ENCODE measurements at places on chromosomes 12 and 14.
A peak's percentile ranks its signal among the peaks of the same experiment; 100 is the strongest.

DNA sequence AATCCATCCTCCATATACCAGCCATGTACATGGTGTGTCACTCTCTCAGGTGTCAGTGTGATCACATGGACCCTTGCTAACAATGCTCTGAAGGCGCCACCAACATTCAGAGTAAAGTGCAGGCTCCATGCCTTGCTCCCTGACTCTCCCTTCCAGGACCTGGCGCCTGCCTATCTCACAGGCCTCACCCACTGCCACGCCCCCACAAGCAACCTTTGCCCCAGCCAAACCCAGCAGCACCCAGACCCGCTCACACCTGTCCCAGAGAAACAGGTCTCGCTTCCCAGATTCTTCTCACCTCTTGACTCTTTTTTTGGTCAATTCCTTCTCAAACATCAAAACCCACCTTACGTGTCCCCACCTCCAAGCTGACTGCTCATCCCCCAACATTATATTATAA lies 52.3 kb downstream of the KCNK10 start:
- no peak for DNase-seq

DNA sequence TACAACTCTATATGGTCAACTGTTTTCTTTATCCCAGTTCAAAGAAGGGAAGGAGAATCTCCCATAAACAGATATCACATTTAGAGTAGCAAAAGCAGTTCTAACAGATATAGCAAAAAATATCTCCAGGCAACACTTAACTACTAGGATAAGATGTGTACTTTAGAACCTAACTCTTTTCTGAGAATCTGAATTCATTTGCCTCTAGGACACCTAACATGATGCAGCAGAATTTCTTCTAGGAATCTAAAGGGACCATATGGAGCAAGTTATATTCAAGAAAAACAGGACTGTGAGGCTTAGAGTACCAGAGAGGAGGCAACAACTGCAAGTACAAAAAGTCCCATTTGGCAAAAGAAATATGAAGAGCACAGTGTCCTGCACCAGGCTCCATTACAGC lies 24.4 kb upstream of the CAPRIN2 start:
- DNase-seq, result no peak

DNA sequence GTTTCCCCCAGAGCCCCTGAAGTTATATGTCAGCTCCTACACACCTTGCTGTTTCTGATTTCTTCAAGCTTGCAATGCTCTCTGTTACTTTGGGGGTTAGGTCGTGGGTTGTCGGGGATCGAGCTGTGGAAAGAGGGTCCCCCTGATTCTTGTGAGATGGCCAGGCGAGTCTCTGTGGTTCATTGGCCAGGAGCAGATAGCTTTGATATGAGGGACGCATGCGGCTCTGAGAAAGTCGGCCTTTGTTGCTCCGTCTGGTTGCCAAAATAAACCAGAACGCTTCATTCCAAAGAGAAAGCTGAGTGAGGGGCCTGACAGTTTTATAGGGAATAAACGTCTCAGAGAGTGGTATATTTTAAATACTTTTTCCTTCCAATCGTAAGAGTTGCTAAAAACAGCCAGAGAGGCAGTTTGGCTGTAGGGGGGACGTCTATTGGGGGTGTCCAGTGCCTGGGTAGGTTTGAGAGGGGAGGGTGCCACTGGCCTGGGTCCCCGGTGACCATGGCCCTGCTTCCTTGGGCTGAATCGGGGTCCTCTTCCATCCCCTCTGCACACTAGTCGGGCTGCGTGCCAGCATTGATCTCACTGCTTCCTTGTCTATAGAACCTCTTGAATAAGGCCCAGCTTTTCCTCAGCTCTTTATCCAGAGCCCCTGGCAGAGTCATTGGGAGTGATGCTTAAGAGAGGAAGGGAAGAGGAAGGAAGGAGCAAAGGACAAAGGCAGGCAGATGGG lies 18.9 kb downstream of the CCND2 start:
- no peak for DNase-seq

DNA sequence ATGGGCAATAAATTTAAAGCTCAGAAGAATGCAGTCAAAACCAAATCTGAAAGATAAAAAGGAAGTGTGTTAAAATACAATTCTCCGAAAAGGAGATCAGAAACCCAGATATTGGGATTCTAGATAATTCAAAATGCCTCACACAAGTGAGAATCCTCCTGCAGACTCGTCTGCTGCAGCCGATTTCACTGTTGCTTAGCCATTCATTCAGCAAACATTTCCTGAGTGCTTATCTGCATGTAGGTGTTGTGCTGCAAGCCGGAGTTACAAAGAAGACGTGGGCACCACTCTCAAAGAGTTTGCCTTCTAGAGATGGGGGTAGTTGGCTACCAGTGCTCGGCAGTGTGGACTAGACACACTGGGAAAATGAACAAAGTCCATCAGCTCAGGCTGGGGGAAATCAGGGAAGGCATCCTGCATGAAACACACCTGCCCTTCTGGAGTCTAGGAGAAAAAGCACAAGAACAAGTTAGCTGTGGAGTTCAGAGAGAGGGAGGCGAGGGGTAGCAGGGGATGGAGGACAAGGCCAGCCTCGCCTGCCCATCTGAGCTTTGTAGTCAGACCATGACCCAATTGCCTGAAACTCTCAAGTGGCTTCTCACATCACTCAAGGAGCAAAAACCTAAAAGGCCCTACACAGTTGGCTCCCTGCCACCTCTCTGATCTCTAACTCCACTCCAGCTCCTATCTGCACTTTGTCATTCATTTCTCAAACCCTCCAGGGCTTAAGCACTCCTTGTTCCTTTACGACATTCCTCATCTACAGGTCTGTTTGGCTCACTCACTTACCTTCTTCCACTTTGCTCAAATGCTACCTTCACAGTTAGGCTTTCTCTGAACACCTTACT lies 310.0 kb upstream of the DDHD1 start:
- no peak for DNase-seq

DNA sequence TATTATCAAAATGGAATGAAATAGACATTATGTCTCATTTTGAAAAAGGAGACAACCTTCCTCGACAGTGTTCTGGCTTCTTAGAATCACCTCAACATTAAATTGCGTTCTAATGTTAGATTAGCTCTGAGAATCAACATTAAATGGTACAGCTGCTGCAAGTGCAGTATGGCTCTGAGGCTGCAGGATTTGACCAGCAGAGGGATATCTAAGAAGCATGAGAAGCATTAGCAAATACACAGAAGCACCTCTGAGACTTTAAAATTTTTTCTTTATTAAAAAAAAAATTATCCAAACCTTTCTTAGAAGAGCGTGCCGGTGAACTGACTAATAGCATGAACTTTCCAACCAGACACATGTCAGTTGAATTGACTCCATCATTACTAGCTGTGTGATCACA lies 253.4 kb upstream of the LRIG3 start:
- DNase-seq, result no peak

DNA sequence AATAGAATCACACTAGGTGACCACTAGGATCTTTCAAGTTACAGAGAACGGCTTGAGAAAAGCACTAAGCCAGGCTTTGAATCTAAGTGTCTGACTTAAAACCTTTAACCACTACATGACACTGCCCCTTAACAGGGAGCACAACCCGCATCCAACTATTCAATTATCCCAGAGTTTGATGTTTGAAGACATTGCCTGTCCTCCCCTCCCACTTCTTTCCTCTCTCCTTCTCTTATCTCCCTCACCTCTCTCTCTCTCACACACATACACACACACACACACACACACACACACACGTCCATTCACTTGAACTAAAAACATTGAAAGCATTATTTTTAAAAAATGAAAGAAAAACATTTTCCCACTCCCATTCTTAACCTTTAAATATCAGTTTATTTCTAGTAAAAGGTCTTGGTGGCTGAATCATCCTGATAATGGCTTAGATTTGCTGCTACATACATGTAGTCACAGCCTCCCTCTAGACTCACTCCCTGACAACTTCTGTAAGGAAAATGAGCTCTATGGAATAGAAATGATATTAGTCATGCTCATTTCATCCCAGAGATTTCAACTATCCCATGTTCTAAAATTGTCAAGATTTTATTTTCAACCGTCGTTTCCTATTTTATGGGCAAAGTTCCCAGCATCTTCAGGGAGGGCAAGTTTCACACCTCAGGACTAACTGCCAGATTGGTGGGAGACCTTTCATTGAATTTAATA lies 53.5 kb upstream of the RAP1B start:
- no peak for DNase-seq

DNA sequence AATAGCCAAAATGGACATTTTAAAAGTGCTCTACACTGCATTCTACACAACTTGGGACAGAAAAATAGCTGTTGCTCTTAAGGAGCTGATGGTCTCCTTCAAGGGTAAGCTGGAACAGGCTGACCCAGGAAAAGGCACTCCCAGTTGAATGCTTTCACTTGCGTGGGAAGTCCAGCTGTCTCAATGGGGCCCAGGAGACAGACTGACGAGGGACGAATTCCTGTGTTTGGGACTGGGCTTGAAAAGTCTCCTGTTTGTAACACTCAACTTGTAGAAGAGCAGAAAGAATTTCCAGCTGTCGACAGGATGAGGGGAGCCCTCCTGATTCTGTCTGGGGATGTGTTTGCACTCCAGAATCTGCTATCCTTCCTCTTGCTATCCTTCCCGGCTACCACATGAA lies 180.8 kb downstream of the ZFP36L1 start:
- no peak for DNase-seq

DNA sequence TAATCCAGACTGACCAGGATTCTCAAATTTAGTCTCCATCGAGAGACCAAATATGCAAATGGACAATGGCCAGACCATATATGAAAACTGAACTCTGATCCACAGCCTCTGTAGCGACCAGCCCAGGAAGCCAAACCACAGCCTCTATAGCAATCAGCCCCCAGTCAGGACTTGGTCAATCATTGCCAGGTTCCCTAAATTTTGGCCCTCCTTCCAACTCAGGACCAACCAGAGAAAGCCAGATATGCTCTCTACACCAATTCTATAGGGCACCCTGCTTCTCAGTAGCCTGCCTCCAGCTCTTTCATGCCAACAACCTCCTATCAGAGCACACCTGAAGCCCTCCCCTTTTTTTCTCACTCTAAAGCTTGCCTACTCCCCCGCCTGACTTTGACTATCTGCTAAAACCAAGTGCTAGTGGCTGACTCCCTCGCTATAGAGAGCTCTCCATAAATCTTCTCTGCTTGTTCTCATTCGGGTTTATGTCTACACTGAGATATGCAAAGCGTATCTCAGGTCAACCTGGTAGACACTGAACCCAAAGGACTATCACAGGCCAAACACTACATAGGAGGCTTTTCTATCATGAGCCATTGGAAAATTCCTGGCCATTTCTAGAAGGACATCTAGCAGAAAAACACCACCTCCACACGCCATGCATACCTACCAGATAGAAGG lies 110.5 kb upstream of the FUT8 start:
- DNase-seq, result peak; percentile 42

- DNase-seq, result no peak
Measured at GRCh38 chr12:11807458-11807857, 158.0 kb downstream of the ETV6 start.

GRCh38 chr12:121550974-121551634 lies 29.7 kb downstream of the KDM2B start:
- DNase-seq, result no peak

DNA sequence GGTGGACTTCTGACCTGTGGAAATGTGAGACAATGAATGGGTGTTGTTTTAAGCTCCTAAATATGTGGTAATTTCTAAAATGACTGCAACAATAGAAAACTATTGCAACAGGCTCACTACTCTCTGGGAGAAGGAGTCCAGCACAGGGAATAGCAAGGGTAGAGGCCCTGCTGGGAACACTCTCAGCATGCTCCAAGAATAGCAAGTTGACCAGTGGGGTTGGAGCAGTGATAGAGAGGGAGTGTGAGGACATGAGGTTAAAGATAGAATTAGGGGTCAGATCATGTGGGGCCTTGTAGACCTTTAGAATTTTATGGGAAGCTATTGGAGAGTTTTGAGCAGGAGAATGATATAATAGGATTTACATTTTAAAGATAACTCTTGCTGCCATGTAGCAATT lies 346.7 kb upstream of the CCDC196 start:
- no peak for DNase-seq

- no peak for DNase-seq
Measured at GRCh38 chr12:80056232-80056631, 43.1 kb upstream of the OTOGL start.

- DNase-seq, result no peak
Measured at GRCh38 chr12:46608431-46609272, 217.1 kb downstream of the SLC38A4 start.

DNA sequence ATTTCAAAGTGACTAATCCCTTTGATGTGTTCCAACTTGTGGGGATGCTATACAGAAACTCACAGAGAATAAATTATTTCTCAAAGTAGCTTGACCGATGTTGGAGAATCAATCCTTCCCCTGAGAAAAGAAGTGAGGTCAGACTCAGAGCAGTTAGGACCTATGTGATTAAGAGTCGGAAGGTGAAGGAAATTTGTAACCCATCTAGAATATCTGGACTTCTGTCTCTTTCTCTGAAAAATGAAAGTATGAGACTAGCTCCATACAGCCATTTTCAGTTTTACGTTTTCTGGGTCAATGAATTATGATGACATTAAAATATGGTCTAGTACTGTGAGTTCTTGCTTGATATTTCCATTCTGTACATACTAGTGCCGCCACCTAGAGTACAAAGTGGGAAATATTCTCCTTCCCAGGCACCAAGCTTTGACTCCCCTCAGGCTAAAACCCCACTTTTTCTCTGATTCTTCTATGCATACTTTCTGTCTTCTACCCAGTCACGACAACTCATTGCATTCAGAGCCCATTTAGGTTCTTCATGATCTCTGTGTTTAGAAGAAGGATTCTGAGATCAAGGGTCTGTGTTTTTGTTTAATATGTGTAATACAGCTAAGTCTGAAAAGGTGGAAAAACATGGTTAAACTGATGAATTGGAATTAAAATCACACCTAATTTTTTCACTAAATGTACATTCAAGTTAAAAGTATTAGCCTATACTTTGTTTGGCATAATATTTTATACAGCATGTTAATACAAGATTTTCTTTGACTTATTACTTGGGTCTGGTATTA lies 6.9 kb upstream of the NTS start:
- peak; percentile 34 for DNase-seq

DNA sequence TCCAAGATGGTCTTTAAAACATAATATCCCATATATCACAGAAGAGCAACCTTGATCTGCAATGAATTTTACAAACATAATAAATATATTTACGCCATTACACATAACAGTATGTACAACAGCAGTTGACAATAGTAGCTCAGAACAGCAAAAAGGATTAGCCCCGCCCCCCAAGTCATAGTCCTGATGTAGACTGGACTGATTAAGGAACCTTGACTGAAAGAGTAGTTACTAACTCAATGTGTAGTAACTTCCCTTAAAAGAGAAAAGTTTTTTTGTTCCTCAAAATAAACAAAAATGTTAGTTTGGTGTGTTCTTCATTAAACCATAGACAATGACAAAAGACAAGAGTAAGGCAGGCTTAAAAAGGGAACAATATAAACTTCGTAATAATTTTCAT lies 44.5 kb downstream of the GTF2A1 start:
- DNase-seq, result no peak

All from activated CD8-positive, alpha-beta T cell treated with anti-CD3 and anti-CD28 coated beads, Interleukin-2, amount 10 ng/mL, durations not matched to agents 7 days and 5 days (primary cell).